Fibroblast of mammary gland (primary cell): ENCODE measurements at places on chromosomes 5 and 9.

GRCh38 chr5:14266686-14267085, 123.5 kb downstream of the TRIO start:
- DNase-seq = no peak

DNA sequence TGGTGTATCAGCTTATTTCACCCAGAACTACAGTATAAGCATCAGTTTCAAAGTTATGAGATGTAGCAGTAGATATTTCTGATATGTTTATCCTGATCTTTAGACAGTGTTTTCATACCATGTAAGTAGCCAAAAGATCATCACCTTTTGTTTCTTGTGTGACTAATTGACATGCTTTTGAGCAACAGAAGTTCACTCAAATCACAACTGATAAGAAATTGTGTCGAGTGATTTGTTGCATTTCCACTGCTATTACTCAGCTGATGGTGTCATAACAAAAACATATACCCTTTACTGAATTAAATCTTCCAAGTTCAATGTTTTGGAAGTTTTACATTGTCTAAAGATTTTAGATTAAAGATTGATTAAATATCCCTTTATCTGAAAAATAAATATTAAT, 324.5 kb downstream of the TUSC1 start:
- DNase-seq = no peak

- no peak for DNase-seq
These were observed 25.3 kb downstream of the SLC22A5 start for GRCh38 chr5:132394667-132395259.

GRCh38 chr5:91302305-91302704, 80.8 kb downstream of the ARRDC3 start:
- no peak for DNase-seq
